Sigmoid colon (tissue), 7 donors: ENCODE measurements at places on chromosomes 1 and 21. TPM values are rescaled to one million over a fixed set of nuclear protein-coding genes. Genes with fewer than 3 reads are reported as not detected.

- no peak for DNase-seq
Measured at GRCh38 chr1:162248854-162249535, 127.7 kb downstream of the SPATA46 start.

- DNase-seq = peak; percentile 40
Measured at GRCh38 chr1:21663248-21663950, 5.8 kb downstream of the RAP1GAP start.

GRCh38 chr1:20430355-20431175, 55.4 kb downstream of the CAMK2N1 start:
- no peak for DNase-seq

DNA sequence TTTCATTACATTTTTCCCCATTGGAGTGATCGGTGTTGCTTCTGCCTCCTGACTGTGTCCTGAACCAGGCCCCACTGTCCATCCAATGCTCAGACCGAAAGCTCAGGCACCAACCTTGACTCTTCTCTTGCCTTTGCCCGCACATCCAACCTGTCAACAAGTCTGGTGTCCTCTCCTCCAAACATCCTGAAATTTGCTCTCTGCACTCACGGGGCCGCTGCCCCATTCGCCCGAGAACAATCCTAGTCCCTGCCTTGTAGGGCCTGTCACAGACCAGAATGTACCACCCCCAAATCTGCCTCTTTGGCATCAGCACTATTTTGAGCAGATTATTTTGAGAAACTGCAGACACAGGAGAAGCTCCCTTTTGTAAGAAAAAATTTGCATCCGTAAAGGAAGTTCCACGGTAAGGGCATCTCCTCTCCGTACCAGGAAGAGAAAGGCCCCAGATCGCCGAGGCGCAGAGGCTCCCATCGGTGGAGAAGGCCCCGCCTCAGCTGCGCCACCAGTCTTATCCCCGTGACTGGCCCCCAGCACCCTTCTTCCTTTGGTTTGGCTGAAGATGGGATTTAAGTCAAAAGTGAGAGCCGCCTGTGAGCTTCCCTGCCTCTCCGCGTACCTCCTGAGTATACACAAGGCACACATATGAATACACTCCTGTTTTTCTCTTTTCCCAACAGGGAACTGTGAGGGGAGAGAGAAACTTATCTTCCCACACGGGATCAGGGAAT, 7.1 kb downstream of the MORN1 start:
- DNase-seq = peak; percentile 47

GRCh38 chr1:214898161-214898560, 184.4 kb upstream of the KCNK2 start:
- DNase-seq = no peak

- peak; percentile 86 for DNase-seq
Measured at GRCh38 chr1:203276916-203277545, 28.3 kb upstream of the BTG2 start.

- peak; percentile 84 for DNase-seq
Measured at GRCh38 chr1:107965110-107965991, at the start of gene VAV3. TSS of gene VAV3 (minus strand) at chr1:107965180. CDS start at chr1:107964869, 311 bp downstream.

- DNase-seq = no peak
Measured at GRCh38 chr1:154519591-154519991, 17.4 kb upstream of the SHE start.

DNA sequence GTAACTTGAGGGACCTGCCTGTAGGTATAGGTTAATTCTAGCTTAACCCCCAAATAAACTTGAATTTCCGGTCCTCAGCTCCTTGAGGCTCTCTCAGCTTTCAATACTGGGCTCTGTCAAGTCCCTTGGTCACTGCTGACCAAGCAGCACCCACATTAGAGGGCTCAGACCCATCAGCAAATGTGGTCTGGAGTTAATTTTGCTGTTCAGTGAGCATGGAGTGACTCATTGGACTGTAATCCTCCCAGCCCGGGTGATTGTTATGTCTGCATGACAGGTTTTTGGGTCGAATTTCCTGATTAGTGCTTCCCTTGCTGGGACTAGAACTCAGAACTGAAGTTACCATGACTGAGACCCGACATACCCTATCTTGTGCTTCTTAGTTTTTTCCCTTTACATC, 130.6 kb downstream of the URB2 start:
- DNase-seq = no peak

GRCh38 chr1:10989095-10989494, 23.4 kb upstream of the TARDBP start:
- no peak for DNase-seq

DNA sequence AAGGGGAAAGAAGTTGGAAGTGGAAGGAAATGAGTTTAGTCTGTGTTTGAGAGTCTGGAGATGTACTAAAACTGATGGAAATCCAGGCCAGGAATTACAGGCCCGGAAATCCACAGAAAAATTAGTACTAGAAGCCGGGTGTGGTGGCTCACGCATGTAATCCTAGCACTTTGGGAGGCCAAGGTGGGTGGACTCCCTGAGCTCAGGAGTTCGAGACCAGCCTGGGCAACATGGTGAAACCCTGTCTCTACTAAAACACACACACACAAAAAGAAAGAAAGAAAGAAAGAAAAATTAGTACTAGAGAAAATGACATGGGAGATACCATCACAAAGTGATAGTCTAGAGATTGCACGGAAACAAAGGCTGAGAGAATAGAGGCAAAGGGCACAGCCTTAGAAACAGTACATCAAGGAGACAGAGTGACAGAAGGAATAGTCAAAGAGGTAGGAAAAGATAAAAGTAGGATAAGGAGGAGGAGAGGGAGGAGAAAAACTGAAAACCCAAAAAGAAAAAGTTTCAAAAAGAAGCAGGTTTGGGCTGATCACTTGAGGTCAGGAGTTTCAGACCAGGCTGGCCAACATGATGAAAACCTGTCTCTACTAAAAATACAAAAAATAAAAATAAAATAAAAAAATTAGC, 4.8 kb upstream of the TAF13 start:
- no peak for DNase-seq

- DNase-seq = no peak
Measured at GRCh38 chr1:227192163-227192562, 126.1 kb downstream of the CDC42BPA start.

DNA sequence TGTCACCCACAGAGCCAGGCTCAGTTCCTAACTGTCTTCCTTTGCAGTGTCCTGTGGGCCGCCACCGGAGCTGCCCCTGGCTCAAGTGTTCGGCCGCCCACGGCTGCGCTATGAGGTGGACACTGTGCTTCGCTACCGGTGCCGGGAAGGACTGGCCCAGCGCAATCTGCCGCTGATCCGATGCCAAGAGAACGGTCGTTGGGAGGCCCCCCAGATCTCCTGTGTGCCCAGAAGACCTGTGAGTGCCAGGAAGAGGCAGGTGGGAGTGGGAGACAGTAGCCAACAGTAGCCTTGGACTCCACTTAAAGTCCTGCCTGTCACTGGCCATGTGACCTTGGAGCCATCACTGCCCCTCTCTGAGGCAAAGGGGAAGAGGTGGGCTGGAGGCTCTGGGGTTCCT, 16.6 kb downstream of the BCAN start:
- DNase-seq = no peak

DNA sequence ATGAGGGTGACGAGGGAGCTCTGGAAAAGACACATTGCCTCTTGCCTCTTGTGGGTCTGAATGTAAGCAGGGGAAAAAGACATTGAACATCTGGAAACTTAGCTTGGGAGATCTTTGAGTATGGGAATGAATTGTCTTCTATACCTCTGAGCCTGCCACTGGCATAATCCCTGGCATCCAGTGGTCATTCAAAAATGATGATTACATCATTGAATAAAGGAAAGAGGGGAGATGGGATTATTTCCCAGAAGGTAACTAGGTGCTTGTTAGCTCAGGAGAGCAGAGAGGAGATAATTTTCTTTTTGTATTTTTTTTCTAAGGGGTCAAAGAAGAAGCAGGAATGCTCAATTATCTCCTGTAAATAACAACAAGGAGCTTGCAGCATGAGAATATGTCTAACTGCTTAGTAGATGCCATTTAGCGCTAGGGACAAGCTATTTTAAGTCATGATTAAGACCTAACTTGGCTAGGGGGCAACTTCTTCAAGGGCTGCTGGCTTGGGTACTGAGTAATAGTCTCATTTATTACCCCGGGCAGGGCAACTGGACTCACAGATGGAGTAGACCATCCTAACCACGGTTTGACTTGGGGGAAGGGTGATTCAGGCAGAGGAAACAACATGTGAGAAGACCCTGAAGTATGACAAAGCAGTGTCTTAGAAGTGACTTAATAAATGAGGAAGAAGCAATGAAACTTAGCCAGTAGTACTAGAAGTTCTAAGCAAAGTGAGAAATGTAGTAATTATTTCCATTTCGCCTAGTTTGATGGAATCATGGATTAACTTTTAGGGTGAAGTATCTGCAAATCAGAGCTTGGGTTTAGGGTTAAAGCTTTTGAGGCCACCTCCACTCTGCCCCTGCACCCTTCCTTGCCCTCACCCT, 11.0 kb upstream of the XCL2 start:
- no peak for DNase-seq

GRCh38 chr1:184792450-184792969, 37.9 kb upstream of the EDEM3 start:
- peak; percentile 94 for DNase-seq

DNA sequence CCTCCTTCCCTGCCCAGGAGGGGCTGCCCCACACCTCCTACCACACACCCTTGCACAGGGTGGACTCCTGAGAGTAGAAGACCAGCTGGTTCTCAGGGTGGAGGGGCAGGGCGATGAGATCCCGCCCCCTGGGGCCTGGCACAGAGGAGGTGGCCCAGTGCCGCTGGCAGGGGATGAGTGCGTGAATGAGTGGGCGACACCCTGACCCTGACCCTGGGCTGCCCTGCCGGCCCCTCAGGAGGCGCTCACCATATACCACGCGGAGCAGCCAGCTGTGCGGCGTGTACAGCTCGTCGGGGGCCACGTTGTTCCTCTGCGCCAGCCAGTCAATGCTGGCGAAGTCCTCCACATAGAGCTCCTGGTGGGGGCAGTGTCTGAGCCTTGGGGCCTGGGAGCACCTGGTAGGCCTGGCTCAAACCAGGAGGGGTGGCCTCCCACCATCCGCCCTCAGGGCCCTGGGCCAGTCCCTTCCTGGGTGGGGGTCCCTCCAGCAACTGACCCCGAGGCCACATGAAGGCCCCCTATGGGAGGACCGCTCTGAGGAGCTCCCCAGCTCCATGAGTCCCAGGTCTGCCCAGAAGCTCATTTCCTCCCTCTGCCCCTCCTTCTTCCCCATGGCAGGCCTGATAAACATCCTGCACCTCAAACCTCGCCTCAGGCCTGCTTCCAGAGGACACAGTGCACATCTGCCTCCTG, 13.0 kb downstream of the LSS start:
- peak; percentile 63 for DNase-seq

GRCh38 chr1:41322835-41323234, 38.4 kb upstream of the FOXO6 start:
- no peak for DNase-seq

- DNase-seq = peak; percentile 69
Measured at GRCh38 chr1:156474966-156475365, 25.6 kb downstream of the MEF2D start.

GRCh38 chr1:191388283-191388682, 770.0 kb upstream of the RGS18 start:
- no peak for DNase-seq

DNA sequence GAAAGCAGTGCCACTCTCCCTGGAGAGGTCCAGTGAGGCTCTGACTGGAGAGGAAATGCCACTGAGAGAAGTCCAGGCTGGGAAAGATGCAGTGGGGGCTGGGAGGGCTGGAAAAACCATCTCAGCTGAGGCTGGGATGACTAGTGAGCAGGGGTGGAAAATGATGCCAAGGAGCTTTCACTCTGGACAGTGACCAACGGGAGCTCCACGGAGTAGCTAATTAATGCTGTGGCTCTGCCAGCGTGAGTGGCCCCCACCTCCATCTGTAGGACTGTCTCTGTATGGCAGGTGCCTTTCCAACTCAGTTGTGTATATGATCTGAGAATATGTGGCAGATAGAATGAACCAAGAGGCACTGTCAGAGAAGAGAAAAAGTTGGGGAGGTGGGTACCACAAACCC, 86.7 kb downstream of the DDX20 start:
- no peak for DNase-seq

- DNase-seq = no peak
Measured at GRCh38 chr1:177413982-177414596, 243.3 kb downstream of the BRINP2 start.

- no peak for DNase-seq
Measured at GRCh38 chr1:231485029-231485784, 43.3 kb upstream of the TSNAX start.

- DNase-seq = no peak
Measured at GRCh38 chr21:9760398-9761074, 760.8 kb upstream of the TPTE start.

DNA sequence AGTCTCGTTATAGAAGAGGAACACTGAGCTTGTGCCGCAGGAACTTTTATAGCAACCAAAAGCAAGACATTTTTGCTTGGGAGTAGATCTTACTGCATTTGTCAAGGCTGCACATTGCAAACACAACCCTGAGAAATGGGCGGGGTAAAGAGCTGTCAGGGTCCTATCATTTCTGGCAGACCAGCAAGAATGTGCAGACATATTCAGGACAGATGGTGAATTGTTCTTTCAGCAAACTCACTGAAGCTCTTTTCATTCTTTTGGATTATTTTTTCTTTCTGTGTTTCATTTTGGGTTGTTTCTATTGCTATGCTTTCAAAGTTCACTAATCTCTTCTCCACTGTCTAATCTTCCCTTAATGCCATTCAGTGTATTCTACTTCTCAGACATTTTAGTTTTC, 5.1 kb upstream of the ACTN2 start:
- DNase-seq = no peak

DNA sequence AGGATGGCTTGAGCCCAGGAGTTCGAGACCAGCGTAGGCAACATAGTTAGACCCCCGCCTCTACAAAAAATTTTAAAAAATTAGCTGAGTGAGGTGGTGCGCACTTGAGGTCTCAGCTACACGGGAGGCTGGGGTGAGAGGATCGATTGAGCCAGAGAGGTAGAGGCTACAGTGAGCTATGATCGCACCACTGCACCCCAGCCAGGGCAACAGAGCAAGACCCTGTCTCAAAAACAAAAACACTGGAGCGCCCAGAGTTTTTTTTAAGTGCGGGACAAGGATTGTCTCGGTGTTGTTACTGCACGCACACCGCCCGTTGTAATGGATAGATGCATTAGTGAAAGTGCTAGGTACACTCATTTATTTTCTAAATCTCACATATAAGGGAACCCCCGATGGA, 37.1 kb downstream of the PIK3CD start:
- no peak for DNase-seq

- no peak for DNase-seq
Measured at GRCh38 chr1:19035377-19036040, 79.0 kb upstream of the IFFO2 start.

GRCh38 chr1:152165286-152166077, 6.5 kb upstream of the RPTN start:
- no peak for DNase-seq

Gene NFASC
- total RNA-seq = 17.6 TPM

Gene GBP2
- total RNA-seq = 133 TPM

Gene RIPPLY3
- total RNA-seq = not detected

Gene S100A7
- not detected for total RNA-seq

Gene TTC4
- total RNA-seq = 33.4 TPM

Gene TSPAN1
- 3.3 TPM for total RNA-seq

Gene ERG
- 6.4 TPM for total RNA-seq

Gene ZFP69B
- 0.55 TPM for total RNA-seq

Gene OR2T11
- total RNA-seq = not detected

Gene DISC1
- total RNA-seq = 9.3 TPM

Gene ARMH1
- total RNA-seq = 0.33 TPM

Gene C1orf94
- not detected for total RNA-seq

Gene NES
- 7.1 TPM for total RNA-seq

Gene SMCP
- total RNA-seq = not detected

Gene CATSPER4
- not detected for total RNA-seq

Gene BRDT
- not detected for total RNA-seq

Gene KCNE2
- 0.99 TPM for total RNA-seq

Gene IVL
- not detected for total RNA-seq

Gene BARHL2
- not detected for total RNA-seq

Gene FMOD
- 34.7 TPM for total RNA-seq

Gene CLCA1
- total RNA-seq = not detected
